ENCODE measurements at places on chromosomes 16 and 17. TPM values are rescaled to one million over a fixed set of nuclear protein-coding genes. Genes with fewer than 3 reads are reported as not detected.

DNA sequence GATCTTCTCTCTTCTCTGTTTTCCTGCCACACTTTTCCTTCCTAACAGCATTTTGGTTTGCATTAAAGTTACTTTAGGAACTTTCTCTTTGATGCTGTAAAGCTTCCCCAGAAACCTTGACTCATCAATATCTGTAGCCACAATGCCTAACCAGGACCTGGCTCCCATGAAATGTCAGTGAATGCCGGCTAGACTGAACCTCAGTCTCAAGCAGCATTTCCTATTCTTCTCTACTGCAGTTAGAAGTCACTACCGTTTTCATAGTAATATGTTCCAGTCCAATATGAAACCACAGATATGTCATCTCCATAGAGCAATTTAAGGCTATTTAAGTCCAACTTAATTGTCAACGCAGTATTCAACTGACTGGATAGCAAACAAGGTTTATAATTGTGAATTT, 28.9 kb downstream of the ITFG1 start:
- DNase-seq = no peak
- H3K4me3 ChIP-seq = no peak overlapping the region
- H3K4me1 ChIP-seq = no peaks in the 10 kb centered on the region
- H3K27me3 ChIP-seq = no peaks in the 10 kb centered on the region
- no peak overlapping the region for H3K27ac ChIP-seq
- peaks cover 9% of the 10 kb centered on the region for H3K36me3 ChIP-seq

GRCh38 chr16:74596586-74596985, 10.3 kb downstream of the GLG1 start:
- DNase-seq = no peak
- no peak overlapping the region for H3K27ac ChIP-seq
- H3K4me1 ChIP-seq = peaks cover 7% of the 10 kb centered on the region
- no peaks in the 10 kb centered on the region for H3K36me3 ChIP-seq
- no peak overlapping the region for H3K4me3 ChIP-seq
- no peaks in the 10 kb centered on the region for H3K27me3 ChIP-seq

- peaks cover 7% of the 10 kb centered on the region for H3K36me3 ChIP-seq
- peaks cover 9% of the 10 kb centered on the region for H3K4me1 ChIP-seq
- no peaks in the 10 kb centered on the region for H3K27me3 ChIP-seq
- no peak overlapping the region for H3K27ac ChIP-seq
These were observed 5.5 kb downstream of the CACNB1 start for GRCh38 chr17:39191750-39192510.

GRCh38 chr17:68867759-68868516, 87.3 kb downstream of the ABCA8 start:
- H3K4me3 ChIP-seq = no peak overlapping the region
- no peak overlapping the region for H3K27ac ChIP-seq
- H3K4me1 ChIP-seq = no peaks in the 10 kb centered on the region
- no peaks in the 10 kb centered on the region for H3K27me3 ChIP-seq
- H3K36me3 ChIP-seq = no peaks in the 10 kb centered on the region

DNA sequence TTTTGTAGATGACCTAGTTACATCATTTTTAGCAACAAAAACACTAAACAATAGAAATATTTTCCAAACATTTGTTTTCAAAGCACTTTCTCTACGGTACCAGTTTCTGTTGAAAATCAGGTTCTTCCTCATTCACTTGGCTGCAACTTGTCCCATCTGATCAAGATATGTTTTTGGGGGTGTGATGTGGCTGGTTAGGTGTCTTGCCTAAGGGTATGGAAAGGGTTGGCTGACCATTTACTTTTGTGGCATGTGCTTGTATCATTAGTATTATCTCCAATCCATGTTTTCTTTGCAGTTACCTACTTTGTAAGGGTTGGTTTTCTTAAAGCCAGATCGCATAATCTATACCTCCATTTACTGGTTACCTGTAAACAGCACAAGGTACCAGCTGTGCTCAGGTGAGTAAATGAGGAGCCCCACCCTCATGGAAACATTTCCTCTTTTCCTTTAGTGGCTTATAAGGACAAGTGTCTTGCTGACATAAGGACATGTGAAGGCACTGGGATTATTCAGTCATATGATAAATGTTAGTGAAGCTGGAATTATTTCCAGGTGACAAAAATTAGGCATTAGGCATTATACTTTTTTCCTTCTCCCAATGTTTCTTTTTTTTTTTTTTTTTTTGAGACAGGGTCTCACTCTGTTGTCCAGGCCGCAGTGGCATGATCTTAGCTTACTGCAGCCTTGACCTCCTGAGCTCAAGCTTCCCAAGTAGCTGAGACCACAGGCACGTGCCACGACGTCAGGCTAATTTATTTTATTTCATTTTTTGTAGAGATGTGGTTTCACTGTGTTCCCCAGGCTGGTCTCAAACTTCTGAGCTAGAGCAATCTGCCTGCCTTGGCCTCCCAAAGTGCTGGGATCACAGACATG, 162.0 kb downstream of the CCDC182 start:
- H3K27me3 ChIP-seq = no peaks in the 10 kb centered on the region
- H3K36me3 ChIP-seq = peaks cover 2% of the 10 kb centered on the region
- no peak for DNase-seq
- H3K4me1 ChIP-seq = peaks cover 7% of the 10 kb centered on the region
- H3K4me3 ChIP-seq = no peak overlapping the region

DNA sequence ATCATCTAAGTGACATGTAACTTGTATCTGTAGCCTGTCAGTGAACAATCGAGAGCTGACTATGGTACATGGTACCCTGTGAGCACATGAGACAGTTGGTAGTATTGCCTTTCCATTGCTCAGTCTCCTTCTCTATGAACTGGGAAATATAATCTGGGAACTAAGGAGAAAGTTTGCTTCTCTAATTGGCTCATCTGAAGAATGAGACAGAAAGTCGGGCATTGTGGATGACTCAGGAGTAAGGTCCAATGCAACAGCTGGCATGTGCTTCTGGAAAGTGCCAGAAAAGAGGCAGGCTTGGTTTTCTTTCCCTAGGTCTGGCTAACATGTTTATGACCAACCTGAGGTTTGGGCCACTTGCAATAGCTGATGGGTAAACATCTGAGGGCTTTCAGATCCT, 51.9 kb downstream of the ZZEF1 start:
- no peak for DNase-seq
- peaks cover 11% of the 10 kb centered on the region for H3K4me1 ChIP-seq
- H3K27ac ChIP-seq = no peak overlapping the region
- no peaks in the 10 kb centered on the region for H3K27me3 ChIP-seq
- peaks cover 16% of the 10 kb centered on the region for H3K36me3 ChIP-seq

GRCh38 chr17:63949576-63950250, 17.6 kb upstream of the CD79B start:
- peaks cover 31% of the 10 kb centered on the region for H3K4me1 ChIP-seq
- H3K36me3 ChIP-seq = no peaks in the 10 kb centered on the region
- H3K27ac ChIP-seq = no peak overlapping the region

DNA sequence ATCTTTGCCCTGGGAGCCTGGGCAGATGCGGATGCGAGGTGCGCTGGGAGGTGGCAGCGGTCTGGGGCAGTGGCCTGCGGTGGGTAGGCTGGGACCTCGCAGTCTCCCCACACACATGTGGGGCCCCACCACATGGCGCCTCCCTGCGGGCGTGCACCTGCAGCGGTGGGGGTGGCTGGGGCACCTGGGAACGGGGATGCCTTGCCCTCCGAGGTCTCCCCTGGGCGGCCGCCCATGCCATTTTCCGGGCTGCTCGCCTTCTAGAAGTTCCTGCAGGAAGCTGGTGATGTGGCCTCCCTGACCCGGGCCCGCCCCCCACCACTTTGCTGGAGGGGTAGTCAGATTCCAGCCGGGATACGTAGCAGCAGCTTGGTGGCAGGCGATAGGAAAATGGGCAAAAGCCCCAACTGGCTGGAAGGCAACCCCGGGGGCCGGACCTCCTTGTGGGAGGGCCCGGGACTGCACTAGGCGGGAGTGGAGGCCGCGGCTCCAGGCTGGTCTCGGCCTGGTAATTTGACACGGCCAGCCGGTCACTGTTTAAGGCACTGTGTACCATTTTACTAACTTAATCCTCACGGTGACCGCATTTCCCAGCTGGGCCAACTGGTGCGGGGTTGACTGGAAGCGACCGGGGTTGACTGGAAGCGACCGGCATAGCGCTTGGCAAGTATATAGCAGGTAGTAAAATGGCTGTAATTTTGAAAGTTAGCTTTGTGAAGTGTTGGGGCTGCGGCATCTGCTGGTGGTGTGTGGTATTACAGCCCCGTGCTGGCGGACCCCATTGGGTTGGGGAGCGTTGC, 38.5 kb downstream of the IGF2BP1 start:
- DNase-seq = no peak
- H3K27me3 ChIP-seq = no peaks in the 10 kb centered on the region
- no peaks in the 10 kb centered on the region for H3K36me3 ChIP-seq
- H3K4me1 ChIP-seq = no peaks in the 10 kb centered on the region
- H3K27ac ChIP-seq = no peak overlapping the region

DNA sequence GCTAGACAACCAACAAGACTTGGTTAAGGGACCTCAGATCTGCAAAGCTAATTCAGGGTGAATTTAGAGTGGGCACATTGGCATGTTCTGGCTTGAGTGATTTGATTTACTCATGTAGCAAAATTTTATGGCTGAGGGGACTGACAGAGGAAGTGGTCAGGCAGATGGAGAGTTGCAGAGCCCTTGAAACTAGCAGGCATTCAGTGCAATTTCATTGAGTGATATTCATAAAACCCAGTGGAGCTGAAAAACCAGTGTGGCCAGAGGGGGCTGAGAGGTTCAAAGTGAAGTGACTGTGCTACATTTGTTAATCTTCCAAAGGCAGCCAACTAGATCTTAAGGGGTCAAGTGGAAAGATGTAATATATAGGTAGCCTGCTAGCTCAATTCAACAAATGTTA, 2.2 kb upstream of the TMEM94 start:
- H3K27me3 ChIP-seq = no peaks in the 10 kb centered on the region
- no peak overlapping the region for H3K4me3 ChIP-seq
- H3K4me1 ChIP-seq = peaks cover 27% of the 10 kb centered on the region
- no peak overlapping the region for H3K27ac ChIP-seq

- H3K27me3 ChIP-seq = no peaks in the 10 kb centered on the region
- H3K27ac ChIP-seq = no peak overlapping the region
- DNase-seq = no peak
- H3K4me1 ChIP-seq = peaks cover 9% of the 10 kb centered on the region
These were observed 3.4 kb downstream of the TMEM11 start for GRCh38 chr17:21210411-21211076.

DNA sequence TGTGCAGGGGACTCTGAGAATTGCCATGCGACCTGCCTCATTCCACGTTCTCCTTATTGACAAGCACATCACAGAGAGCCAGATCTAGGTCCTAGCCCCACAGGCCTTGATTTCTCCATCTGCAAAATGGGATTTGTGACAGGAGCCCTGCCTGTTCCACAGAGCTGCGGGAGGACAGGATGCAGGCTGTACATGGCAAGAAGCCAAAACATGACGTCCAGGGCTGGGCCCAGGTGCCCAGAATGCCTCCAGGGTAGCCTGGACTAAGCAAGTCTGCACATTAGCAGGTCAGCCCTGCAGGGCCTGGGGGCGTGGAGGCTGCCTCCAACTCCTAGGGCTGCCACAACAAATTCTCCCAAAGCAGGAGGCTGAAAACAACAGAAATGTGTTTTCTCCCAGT, 235.7 kb upstream of the SDK2 start:
- H3K4me3 ChIP-seq = no peak overlapping the region
- DNase-seq = no peak
- H3K4me1 ChIP-seq = no peaks in the 10 kb centered on the region
- no peaks in the 10 kb centered on the region for H3K36me3 ChIP-seq
- no peak overlapping the region for H3K27ac ChIP-seq

DNA sequence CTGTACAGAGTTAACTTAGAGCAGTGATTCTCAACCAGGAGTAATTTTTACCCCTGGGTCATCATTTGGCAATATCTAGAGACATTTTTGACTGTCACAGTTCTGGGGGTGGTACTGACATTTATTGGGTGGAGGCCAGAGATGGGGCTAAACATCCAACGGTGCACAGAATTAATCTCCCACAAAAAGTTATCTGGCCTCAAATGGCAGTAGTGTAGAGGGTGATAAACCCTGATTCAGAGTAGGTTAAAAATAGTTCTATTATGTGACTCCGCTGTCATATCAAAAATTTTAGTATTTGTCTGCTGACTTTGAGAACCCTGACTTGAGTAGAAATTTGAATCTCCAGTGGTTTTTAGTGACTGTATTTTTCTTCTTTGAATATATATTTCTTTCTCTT, 19.1 kb downstream of the VPS35L start:
- no peaks in the 10 kb centered on the region for H3K4me1 ChIP-seq
- H3K4me3 ChIP-seq = no peak overlapping the region

- no peaks in the 10 kb centered on the region for H3K4me1 ChIP-seq
- no peak overlapping the region for H3K4me3 ChIP-seq
- H3K27me3 ChIP-seq = no peaks in the 10 kb centered on the region
These were observed 242.4 kb downstream of the ZFHX3 start for GRCh38 chr16:72805486-72805885.

DNA sequence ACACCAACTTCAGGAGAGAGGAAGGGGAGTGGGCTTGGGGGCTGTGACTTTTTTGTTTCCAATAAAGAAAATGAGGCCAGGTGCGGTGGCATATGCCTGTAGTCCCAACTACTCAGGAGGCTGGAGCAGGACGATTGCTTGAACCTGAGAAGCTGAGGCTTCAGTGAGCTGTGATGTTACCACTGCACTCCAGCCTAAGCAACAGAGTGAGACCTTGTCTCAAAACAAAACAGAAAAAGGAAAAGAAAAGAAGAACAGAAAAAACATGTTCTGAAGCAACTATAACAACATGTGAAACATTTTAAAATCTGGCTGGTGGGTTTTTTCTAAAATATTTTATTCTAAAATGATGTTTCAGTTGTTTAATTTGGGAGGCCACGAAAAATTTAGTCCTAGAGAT, 554.0 kb upstream of the ZFHX3 start:
- no peaks in the 10 kb centered on the region for H3K36me3 ChIP-seq
- H3K4me3 ChIP-seq = no peak overlapping the region
- H3K4me1 ChIP-seq = no peaks in the 10 kb centered on the region
- peak overlapping the region; percentile 50 for H3K27ac ChIP-seq

DNA sequence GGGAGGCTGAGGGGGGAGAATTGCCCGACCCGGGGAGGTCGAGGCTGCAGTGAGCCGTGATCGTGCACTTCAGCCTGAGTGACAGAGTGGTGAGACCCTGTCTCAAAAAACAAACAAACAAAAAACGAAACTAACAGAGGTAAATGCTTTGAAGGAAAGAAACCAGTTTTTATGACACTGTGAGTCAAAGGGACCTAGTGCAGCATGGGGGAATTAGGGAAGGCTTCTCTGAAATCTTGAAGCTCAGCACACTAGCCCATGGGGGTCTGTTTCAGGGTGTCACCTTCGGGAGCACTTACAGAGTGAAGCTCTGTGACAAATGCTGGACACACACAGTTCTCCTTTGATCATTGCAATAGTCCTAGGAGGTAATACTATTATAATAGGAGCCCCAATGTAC, 16.6 kb downstream of the ITPRIPL2 start:
- H3K27me3 ChIP-seq = no peaks in the 10 kb centered on the region
- no peak for DNase-seq
- no peak overlapping the region for H3K4me3 ChIP-seq
- no peaks in the 10 kb centered on the region for H3K36me3 ChIP-seq
- peak overlapping the region; percentile 29 for H3K27ac ChIP-seq
- peaks cover 73% of the 10 kb centered on the region for H3K4me1 ChIP-seq

Gene CD300E
- total RNA-seq = not detected

Gene SERPINF2
- 0.21 TPM for total RNA-seq

Gene TELO2
- 60.0 TPM for total RNA-seq

Gene CACNG5
- total RNA-seq = not detected

Gene ARL5C
- total RNA-seq = not detected

Gene SLC47A1
- total RNA-seq = not detected

Gene KRTAP3-1
- not detected for total RNA-seq

Gene ITGB4
- total RNA-seq = 1.6 TPM

Gene GGA3
- 57.5 TPM for total RNA-seq

All from GM12878 (cell line).